Activated T-helper 17 cell treated with anti-CD3 and anti-CD28 coated beads, Interleukin-2, amount 50 U/mL, for 72 hours (primary cell): ENCODE measurements at places on chromosomes 3 and 15. TPM values are rescaled to one million over a fixed set of nuclear protein-coding genes. Genes with fewer than 3 reads are reported as not detected.
A peak's percentile ranks its signal among the peaks of the same experiment; 100 is the strongest.

DNA sequence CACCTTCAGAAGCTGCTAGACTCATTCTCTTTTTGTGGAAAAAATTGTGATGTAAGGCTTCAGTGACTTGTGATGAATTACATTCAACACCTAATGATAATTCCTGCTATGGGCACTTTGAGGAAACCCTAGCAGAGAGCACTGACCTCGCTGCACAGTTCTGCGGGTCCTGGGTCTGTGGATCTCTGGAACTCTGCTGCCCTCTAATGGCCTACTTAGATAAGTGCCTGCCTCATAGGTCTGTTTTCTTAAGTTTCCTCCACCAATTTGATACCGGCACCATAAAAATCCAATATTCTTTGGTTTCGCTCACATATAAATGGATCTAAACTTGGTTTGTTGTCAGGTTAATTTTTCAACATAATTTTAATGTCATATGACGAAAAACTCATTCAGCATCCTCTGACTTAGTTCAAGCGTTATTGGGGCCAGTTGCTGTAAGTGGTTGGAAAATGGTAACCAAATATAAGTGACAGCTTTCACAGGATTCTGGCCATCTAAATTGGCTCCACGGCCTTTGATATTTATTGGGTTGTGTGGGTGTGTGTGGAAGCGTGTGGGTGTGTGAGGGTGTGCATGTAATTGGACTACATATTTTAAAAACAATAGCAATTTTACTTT lies 10.4 kb downstream of the SLITRK3 start:
- ATAC-seq = peak; percentile 59

DNA sequence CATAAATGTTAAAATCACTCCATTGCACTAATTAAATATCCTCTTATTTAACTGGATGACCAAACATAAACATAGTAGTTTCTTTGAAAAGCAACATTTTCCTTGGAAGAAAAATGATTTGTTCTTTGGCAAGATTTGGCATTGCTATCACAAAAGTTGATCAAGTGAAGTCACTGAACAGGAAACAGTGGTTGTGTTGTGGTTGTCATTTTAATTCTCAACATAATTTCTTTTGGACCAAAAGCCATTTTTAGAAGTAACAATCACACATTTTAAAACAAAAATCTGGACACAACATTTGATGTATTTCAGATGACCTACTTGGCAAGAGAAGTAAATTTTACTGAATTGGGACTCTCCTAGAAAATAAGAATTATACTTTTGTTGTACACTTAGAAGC lies 872.3 kb downstream of the ROBO1 start:
- ATAC-seq = no peak

DNA sequence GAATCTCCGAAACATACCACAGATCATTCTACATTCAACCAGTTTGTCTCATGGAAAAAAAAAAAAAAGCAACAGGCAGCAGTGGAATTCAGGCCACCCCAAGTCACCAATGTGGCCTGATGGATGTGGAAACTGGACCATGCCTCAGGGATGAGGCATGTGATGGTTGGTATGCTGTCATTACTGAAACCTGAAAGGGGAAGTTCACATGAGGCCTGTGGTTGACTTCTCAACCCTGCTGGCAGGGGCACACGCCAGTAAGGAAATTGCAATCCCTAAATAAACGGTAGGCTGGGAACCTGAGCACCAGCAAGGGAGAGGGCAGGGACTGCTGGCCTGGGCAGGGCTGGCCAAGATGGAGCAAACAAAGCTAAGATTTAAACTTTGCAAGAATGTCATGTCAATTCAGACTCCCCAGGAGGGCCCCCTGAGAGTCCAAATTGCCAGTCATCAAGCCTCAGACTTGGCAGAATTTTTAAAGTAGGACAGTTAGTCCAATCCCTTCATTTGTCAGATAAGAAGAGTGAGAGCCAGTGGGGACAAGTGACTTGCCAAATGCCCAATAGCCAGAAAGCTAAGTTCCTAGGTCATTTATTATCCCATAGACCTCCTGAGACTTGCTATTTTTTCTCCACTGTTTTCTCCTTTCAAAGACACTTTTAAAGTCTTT lies 310.4 kb downstream of the ERC2 start:
- no peak for ATAC-seq

The SLC38A3 gene
- total RNA-seq = 0.71 TPM

- ATAC-seq = no peak
Observed at GRCh38 chr15:65254356-65254755, 32.3 kb downstream of the PARP16 start.

The SPATA12 gene
- total RNA-seq = not detected

- ATAC-seq = no peak
Observed at GRCh38 chr15:35834216-35834830, 288.4 kb upstream of the DPH6 start.

DNA sequence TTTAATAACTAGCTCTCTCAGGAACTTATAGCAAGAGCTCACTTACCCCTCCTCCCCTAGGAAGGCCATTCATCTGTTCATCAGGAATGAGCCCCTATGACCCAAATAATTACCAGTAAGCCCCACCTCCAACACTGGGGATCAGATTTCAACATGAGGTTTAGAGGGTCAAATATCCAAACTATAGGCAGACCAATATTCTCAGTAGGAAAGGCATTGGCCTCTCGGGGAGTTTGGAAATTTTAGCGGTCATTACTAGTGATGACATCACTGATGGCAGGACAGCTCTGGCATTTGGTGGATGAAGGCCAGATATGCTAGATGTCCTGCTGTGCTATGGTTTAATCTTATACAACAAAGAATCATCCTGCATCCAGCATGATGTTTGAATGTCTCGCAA lies 15.2 kb upstream of the CD47 start:
- no peak for ATAC-seq

GRCh38 chr15:60583194-60583593 lies 104.3 kb upstream of the ICE2 start:
- peak; percentile 8 for ATAC-seq

GRCh38 chr15:69031013-69032001 lies 16.8 kb downstream of the NOX5 start:
- peak; percentile 70 for ATAC-seq

GRCh38 chr3:58157700-58158099 lies 53.1 kb downstream of the DNASE1L3 start:
- no peak for ATAC-seq

DNA sequence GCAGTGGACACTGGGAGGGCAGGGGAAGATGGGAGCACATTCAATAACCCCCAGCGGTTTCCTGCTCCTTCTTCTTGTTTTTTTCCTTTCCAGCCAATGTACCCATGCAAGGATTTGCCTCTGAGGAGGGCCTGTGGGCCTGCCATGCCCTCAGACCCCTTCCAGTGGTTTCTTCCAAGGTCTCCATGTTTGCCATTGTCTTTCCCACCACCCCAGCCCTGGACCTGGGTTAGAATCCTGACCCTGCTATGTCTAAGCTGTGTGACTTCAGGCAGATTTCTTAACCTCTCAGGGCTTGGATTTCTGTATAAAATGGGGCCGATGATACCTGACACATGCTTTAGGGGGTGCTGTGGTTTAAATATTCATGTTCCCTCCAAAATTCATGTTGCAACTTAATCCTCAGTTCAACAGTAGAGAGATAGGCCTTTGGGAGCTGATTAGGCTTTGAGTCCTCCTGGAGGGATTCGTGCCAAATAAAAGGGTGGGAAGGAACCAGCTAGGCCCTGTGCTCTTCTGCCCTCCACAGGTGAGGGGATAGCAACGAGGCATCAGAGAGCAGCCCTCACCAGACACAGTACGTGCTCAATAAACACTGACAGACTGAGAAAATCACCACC lies 46.3 kb upstream of the FLNB start:
- ATAC-seq = no peak

GRCh38 chr15:66253418-66254088 lies at the start of gene MEGF11:
Gene MEGF11, minus strand, starts transcription at chr15:66253750. Its CDS starts 125,347 bp downstream, at chr15:66128403.
- ATAC-seq = peak; percentile 22

DNA sequence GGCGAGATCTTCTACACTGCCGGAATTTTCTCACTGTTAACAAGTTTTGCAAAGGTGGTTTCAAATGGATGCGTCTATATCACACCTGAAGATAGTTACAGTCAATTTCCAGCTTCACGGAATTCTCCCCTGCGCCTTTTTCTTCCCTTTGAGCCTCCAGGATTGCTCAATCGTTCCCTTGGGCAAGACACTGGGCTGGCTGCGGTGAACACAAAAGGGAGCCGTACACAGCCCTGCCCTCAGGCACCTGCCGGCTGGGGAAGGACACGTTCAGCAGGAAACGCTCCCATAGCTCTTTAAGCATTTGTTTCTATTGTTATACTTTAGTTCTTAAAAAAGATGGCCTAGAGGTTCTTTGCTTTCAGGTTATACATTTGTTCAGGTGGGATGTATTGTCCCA lies 85.7 kb downstream of the C3orf70 start:
- no peak for ATAC-seq

DNA sequence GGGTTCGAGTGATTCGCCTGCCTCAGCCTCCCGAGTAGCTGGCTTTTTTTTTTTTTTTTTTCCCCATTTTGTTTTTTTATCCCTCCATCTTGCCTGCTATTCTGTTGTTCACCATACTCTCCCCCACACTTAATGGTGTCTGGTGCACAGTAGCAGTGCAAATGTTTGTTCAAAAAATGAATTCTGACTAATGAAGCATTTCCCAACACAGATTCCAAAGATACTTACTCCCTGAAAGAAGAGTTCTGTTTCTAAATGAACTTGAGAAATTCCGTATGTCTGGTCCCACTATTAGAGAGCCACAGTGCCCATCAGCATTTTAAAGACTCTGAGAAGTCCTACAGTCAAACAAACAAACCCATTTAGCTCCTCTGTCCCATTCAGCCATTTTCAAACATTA lies 9.5 kb downstream of the EDEM1 start:
- no peak for ATAC-seq

- no peak for ATAC-seq
Observed at GRCh38 chr3:40680685-40681657, 156.2 kb downstream of the ZNF621 start.

DNA sequence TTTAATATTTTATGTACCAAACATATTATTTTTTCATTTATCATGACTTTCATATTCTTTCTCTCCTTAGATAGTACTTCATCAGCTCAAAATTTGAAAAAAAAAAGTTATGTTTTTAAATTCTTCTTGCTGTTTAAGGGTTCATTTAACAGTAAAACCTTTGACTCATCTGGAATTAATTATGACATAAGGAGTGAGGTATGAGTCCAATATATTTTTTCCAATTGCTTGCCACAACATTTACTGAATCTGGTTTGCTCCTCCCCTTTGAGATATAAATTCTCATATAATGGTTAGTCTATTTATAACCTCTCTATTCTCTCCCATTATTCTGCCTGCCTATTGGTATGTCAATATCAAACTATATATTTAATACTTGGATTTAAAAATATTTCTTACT lies 387.8 kb downstream of the TUSC7 start:
- no peak for ATAC-seq

The ADAMTSL3 gene
- total RNA-seq = not detected

The SLC9A9 gene
- 4.0 TPM for total RNA-seq

The NMD3 gene
- total RNA-seq = 61.9 TPM

- no peak for ATAC-seq
Observed at GRCh38 chr15:51799282-51800252, 29.9 kb upstream of the TMOD3 start.

DNA sequence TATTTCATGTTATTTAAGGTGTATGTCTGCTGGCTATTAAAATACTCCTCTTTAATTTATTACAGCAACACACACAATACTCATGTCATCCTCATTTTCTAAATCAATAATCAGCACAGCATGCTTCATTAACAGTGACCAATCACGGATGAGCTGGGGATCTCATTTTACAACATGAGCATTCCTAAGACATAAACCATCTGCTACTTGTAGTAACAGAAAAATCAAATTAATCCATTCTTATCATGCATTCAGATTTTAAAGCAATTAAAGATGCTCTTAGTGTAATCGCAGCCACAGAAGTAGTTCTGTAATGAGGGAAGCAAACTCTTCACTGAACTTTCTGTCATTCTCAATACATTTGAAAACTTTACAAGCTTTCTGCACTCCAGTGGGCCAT lies 191.1 kb downstream of the TBC1D5 start:
- no peak for ATAC-seq

The COL6A6 gene
- not detected for total RNA-seq

The ANKRD63 gene
- not detected for total RNA-seq

GRCh38 chr15:86506401-86506800 lies 426.7 kb downstream of the AGBL1 start:
- ATAC-seq = no peak

GRCh38 chr15:43998607-43999006 lies 171.8 kb downstream of the WDR76 start:
- ATAC-seq = no peak

The UBL7 gene
- total RNA-seq = 38.0 TPM

DNA sequence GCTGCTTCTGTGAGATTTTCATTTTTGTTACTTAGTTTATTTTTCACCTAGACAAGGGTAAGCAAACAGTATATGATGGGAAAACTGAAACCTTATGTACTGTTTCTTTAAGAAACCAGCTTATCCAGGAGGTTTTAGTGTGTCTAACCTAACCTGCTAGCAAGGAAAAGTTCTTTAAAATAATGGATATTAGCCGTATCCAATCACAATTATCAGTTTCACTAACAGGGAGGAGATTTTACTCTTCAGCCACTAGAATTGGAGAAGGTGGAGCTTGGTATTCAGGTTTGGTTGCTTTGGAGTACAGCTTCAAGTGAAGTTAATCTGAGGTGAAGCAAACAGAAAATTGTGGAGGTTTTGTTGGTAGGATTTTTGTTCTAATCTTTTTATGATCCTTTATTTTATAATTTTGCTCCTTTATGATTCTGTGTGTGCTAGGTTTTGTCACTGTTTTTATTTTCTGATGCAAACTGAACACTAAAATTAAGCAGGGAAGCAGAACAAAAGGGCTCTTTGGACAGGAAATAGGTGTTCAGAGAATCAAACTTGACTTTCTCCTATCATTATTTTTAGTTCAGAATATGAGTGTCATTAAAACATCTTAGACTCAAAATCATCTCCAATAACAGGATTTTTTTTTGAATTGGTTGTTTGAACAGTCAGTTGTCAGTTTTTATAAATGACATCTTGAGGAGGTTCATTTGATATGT lies 13.0 kb downstream of the ZFAND6 start:
- peak; percentile 92 for ATAC-seq

GRCh38 chr3:178518660-178519396 lies 17.4 kb upstream of the KCNMB2 start:
- peak; percentile 42 for ATAC-seq
